ENCODE measurements at places on chromosomes 3 and 15.

- DNase-seq, result no peak
Observed at GRCh38 chr3:169280646-169281045, 382.9 kb downstream of the MECOM start.

GRCh38 chr15:33148129-33148751 is 46.3 kb downstream of the FMN1 start:
- DNase-seq, result no peak

DNA sequence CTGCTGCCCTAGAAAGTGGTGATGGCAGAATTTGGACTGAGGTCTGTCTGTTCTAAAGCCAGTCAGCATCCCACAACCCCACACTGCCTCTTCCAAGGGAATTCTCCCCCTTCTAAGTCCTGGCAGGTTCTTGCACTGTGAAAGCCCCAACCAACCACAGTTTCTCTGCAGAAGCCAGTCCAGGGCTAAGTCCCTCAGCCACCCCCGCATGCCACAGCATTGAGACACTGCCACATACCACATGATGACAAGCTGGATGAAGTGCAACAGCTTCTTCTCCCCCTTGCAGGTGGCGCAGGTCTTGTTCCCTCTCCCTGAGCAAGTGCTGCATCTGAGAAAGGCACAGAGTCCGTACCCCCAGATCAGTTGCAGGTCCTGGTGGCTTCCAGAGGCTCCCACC is 18.6 kb downstream of the SSUH2 start:
- DNase-seq, result no peak

DNA sequence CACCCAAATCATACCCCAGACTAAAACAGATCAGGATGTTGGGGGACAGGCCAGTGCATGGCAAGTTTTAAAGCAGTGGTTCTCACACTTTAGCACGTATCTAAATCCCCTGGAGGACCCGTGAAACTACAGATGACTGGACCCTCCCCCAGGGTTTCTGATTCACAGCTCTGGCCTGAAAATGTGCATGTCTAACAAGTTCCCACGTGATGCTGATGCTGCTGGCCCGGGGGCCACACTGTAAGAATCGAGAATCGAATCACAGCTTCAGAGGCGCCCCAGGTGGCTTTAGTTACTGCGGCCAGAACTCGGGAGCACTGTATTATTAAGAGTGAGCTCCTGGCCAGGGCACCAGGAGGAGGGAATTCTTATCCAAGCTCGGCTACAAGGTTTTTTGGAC is 11.6 kb downstream of the ADAMTS17 start:
- DNase-seq, result no peak

GRCh38 chr3:142896201-142896755 is 7.4 kb upstream of the PCOLCE2 start:
- DNase-seq, result no peak

DNA sequence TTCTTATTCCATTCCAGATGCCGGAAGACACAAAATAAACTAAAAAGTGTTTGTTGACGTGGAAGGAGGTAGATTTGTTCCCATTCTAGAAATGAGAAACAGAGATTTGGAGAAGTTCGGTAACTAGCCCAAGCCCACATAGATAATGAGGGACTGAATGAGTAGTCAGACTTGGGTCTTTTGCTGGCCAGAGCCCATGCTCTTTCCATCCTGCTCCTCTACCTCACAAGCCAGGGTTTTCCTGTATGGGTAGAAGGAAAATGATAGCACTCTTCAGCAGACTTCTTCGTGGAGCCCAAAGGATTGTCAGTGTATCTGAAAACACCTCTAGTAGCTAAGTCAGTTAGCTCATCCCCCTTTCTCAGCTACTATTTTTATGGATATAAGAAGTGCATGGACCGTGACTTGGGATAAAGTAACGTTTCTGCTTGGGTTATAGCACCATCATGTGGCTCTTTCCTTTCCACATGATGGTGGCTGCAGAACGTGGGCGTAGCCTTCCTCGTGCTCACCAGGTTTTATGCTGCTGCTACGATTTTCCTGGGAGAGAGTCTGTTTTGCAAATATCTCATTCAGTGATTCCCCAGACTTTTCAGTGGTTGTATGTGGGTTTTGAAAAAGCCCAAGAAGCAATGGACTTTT is 84.6 kb downstream of the DGKG start:
- no peak for DNase-seq

DNA sequence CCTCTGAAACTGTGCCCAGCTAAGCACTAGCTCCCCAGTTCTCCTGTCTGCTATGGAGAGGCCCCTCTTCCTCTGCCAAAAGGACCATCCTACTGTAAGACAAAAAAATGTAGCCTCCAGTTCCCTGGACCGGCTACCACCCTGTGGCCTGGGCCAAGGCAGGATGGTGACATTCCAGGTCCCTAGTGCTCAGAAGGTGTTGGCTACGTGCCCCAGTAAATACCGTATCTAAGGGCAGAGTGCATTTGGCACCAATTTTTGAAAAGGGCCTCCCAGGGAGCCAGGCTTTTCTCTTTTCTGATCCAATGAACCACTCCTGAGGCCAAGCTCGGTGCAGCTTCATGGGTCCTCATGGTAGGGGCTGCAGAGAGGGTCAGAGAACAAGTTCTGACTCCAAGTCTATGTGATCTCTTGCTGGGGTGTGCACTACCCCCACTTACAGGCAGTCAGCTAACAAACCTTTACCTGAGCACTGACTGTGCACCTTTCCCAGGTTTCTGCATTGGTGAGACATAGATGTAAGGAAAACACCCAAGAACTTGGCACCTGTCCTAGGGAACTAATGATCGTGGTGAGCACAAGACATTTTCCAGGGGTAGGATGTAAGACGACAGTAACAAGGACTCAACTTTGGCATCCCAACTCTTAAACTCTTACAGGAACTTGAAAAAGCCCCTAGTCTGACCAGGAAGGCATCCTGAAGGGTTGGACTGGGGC is 32.6 kb downstream of the TLE3 start:
- no peak for DNase-seq

DNA sequence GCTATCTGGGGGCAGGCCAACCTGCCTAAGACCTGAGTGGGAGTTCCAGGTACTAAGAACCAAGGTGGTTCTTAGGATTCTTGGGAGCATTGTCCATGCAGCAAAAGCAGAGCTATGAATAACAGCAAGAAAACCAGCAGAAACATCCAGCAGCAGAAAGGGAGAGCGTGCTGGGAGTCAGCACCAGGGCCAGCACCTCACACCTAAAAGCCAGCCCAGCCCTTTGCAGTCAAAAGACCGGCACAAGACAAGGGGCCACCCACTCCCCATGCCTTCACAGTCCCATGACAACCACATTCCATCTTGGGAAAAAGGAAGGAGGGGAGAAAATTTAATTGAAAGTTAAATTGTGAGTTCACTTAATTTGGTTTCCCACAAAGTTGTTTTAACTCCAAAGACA is 364.9 kb downstream of the AGBL1 start:
- no peak for DNase-seq

DNA sequence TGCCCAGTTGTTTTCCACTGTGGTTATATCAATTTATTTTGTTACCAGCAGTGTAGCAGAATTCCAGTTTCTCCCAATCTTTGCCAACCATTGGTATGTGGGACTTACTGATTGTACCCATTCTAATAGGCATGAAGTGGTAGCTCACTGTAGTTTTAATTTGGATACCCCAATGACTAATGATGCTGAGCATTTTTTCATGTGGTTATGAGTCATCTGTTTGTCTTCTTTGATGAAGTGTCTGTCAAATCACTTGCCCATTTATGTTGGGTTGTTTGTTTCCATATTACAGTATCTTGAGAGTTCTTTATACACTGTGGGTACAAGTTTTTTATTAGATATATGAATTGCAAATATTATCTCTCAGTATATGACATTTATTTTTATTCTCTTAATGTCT is 644.3 kb downstream of the NR2F2 start:
- DNase-seq, result no peak

- DNase-seq, result no peak
Observed at GRCh38 chr3:146162561-146162960, 1.6 kb upstream of the PLOD2 start.

- no peak for DNase-seq
Observed at GRCh38 chr15:56017920-56018319, 24.5 kb upstream of the NEDD4 start.

- DNase-seq, result no peak
Observed at GRCh38 chr3:130576375-130577266, 59.6 kb downstream of the COL6A6 start.

DNA sequence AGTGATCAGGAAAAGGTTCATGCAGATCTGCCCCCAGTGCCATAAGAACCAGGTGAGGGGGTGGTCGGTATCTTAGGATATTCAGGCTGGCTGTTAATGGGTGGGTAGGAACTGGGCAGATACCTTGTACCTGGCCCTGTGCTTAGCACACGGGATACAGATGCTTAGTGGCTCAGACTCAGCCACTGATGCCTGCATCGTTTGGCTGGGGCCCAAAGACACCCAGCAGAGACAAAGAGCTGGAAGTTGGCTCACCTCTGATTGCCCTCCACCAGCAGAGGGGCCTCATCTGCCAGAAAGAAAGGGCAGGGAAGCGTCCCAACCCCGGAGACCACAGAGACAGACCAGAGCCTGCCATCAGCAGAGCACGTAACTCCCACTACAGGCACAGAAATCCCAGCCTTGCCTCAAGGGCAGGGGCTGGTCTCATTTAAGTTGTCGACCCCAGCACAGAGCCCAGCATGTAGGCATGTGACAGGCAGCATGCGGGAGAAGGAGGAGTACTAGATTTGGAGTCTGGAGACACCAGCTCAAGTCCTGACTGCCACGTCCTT is 64.1 kb upstream of the SLC6A1 start:
- no peak for DNase-seq

GRCh38 chr15:43977072-43977884 is 150.5 kb downstream of the WDR76 start:
- DNase-seq, result peak; percentile 30

- no peak for DNase-seq
Observed at GRCh38 chr15:23828786-23829185, 141.7 kb upstream of the NDN start.

- no peak for DNase-seq
Observed at GRCh38 chr15:75530169-75530568, 48.9 kb downstream of the PTPN9 start.

GRCh38 chr3:155741603-155742002 is 3.3 kb downstream of the PLCH1 start:
- no peak for DNase-seq

- DNase-seq, result no peak
Observed at GRCh38 chr15:40927495-40927872, 1.7 kb upstream of the DLL4 start.

- no peak for DNase-seq
Observed at GRCh38 chr15:62798536-62798935, 244.0 kb upstream of the TPM1 start.

DNA sequence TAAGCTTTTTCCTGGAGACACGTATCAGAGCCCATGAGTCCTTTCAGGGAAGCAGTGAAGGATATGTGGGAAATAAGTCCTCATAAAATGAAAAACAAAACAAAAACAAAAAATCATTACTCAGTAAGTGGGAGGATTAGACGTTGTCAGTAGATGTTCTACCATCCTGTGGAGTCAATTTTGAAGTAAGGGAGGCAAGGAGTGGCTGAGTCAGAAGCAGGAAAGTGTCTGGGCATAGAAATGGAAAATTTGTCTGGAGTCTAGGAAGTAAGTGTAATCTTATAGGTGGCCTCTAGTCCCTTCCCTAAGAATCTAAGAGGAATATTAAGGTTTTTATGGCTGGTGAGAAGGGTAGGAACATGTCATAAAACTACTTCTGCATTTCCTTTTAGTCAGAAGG is 339.8 kb upstream of the SEMA6D start:
- no peak for DNase-seq

- no peak for DNase-seq
Observed at GRCh38 chr3:112010636-112011035, 11.9 kb downstream of the TAGLN3 start.

GRCh38 chr3:194399166-194399565 is at the start of gene GP5:
Gene GP5, minus strand, starts transcription at chr3:194399266. Its CDS starts 984 bp downstream, at chr3:194398282.
- DNase-seq, result no peak

- DNase-seq, result no peak
Observed at GRCh38 chr15:77568973-77569728, 63.6 kb downstream of the LINGO1 start.

GRCh38 chr3:12695112-12695511 is 31.2 kb upstream of the RAF1 start:
- DNase-seq, result no peak

- no peak for DNase-seq
Observed at GRCh38 chr3:39349080-39349479, 19.6 kb downstream of the CCR8 start.

DNA sequence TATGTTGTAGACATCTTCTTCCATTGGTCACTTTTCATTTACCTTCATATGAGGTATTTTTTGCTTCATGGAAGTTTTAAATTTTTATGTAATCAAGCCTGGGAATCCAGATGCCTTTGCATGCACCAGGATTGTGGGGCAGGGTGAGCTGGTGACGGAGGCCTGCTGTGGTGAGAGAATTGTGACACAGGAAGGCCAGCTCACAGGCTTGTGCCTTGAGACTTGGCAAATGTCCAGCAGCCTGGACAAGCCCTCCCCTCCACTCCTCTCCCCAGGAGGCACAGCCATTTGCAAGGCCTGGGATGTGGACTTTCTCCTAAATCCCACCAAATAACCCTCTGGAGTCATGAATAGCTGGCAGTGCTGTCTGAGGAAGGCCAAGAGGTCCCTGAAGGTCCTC is 67.4 kb downstream of the RHCG start:
- no peak for DNase-seq

GRCh38 chr15:95132774-95133173 is 901.4 kb downstream of the MCTP2 start:
- DNase-seq, result no peak

DNA sequence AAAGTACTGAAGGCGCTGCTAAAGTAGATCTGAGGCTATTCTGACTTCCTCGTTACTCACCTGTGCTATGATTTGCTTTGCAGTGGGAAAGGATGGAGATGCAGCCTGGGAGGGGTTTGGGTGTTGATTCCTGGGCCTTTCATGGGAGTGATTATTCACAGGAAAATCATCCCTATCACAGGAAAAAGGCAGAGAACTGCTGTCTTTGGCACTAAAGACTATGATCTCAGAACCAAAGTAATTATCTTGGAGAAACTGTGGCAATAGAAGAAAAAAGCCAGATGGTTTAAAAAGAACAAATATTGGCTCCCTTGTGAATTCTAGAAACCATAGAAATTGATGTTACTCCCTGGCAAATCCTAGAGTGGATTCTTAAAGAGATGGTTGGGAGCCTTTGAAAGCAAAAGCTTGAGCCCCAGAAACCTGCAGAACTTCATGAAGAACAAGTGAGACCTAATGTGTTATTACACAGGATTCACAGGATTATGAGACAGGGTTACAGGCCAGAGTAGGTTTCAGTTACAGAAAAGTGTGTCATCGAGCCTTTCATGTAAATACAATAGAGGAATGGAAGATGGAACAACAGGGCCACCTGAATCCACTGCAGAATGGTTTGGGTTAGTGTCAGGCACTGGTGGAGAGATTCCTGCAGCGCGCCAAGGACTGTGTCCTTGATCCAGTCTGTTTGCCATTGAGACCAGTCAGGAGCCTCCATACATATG is 85.7 kb downstream of the OXNAD1 start:
- DNase-seq, result no peak

All from activated gamma-delta T cell treated with anti-CD3 and anti-CD28 coated beads, Interleukin-2, amount 50 U/mL, for 16 hours (primary cell).